ENCODE measurements at places on chromosomes 2 and 18.

GRCh38 chr2:54692556-54692955, 30.9 kb upstream of the EML6 start:
- no peak for DNase-seq

DNA sequence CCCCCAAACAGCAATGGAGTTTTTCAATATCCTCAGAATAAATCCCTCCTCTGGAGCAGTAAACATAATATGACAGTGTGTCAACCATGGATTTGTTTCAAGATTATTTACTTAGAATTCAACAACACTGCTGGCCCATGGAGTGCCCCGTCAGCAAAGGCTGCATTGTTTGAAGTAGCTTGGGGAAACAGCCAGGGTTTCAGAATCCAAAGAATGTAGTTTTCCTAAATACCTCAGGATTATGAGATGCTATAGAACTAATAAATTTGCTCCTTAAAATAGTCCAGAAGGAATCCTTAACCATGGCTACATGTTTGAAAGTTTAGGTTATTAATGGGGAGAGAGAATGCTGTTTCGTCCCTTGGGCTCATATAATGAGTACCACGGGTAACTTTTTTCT, 13.1 kb upstream of the CETN1 start:
- DNase-seq: no peak

GRCh38 chr2:38650012-38650411, 15.9 kb upstream of the GALM start:
- no peak for DNase-seq

DNA sequence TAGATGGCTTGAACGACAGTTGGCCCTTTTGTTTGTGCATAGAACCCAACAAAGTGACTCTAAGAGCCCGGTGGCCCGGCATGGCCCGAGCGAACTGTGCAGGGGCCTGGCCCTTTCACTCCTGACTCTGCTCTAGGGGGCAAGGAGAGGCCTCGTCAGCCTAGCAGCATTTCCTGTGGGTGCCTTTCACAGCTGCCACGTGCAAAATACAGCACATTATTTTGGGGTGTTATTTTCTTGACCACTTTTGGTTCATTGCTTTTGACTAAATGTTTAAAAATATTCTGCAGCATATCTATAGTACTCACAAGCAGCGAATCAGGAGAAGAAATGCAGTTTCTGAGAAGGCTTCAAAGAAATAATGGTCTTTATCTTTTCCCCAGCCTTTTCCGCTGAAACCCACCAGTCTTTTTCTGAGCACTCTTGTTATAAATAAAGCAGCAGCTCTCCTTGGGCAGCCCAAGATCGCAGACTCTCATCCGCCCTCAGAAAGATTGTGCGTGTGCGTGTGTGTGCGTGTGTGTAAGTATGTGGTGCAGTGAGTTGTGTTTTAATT, 31.3 kb downstream of the DGKD start:
- DNase-seq: no peak

DNA sequence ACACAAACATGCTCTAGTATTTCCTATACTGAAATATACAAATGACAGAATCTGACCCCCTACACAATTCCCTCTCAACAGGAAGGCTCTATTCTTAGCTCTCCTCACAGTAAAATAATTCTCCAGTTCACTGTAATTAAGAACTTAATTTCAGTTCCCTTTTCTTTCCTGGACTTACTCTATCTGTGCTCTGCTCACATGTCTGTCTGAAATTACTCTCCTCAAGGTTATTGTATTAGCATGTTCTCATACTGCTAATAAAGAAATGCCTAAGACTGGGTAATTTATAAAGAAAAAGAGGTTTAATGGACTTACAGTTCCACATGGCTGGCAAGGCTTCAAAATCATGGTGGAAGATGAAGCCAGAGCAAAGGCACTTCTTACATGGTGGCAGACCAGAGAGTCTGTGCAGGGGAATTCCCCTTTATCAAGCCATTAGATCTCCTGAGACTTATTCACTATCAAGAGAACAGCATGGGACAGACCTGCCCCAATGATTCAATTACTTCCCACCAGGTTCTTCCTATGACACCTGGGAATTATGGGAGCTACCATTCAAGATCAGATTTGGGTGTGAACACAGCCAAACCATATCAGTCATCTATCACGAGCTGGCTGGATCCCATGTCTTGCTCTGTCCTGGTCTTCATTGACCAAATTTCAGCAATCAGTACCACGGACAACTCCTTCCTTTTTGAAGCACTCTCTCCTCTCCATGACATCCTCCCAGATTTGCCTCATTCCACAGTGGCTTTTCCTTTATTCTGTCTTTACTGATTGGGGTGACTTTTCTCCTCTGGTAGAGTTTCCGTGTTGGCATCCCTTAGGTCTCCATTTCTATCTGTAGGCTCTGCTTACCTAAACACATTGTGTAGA, 110.9 kb downstream of the GALR1 start:
- no peak for DNase-seq

DNA sequence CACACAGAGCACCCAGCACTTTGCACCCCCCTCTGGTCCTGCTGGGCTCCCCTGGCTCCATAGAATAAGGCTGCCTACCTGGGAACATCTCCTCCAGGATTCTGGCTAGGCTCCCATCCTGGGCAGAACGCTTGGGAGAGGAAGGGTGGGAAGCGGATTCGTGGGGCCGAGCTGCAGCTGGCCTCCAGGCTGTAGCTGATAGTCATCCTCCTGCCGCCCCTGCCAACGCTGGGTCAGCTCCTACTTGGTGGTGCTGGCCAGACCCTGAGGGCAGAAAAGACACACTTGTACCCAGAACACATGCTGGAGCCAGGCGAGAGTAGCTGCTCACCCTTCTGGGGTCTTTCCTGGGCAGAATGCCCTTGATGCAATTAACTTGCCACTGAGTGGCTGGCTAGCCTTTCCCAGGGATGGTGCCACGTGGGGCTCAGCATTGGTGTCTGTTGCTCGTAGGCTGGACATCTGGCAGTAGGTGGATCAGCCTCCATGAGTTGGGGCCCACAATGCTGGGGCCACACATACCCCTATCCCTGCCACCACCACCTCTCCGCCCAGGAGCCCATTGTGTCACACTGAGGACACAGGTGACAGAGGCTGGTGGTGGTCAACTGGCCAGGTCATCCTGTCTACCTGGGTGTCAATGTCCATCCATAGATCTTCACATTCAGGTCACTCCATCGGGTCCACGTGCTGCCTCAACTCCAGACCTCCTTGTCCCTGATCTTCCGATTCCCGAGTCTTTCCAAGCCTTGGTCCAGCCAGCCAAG, 112.8 kb downstream of the NDUFA10 start:
- no peak for DNase-seq

GRCh38 chr2:85987266-85988174, 98.7 kb upstream of the ST3GAL5 start:
- DNase-seq: no peak

DNA sequence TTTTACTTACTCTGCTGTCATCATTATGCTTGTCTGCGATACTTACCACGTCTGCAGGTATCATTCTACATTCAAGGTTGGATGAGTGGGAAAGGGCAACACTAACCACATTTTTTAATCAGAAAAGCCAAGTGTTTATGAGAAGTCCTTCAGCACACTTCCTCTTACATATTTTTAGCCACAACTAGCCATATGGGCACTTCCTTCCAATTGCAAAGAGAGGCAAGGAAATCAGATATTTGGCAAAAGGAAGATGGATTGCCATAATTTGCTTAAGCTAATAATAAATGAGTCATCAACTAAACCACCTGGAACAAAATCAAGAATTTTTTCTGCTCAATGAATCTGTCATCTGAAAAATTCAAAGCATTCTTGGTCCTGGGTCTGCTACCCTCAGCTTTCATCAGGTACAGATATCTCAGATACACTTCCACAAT, 16.7 kb upstream of the MRO start:
- DNase-seq: peak; percentile 62

- DNase-seq: no peak
Measured at GRCh38 chr18:68784071-68784470, 13.8 kb upstream of the CCDC102B start.

DNA sequence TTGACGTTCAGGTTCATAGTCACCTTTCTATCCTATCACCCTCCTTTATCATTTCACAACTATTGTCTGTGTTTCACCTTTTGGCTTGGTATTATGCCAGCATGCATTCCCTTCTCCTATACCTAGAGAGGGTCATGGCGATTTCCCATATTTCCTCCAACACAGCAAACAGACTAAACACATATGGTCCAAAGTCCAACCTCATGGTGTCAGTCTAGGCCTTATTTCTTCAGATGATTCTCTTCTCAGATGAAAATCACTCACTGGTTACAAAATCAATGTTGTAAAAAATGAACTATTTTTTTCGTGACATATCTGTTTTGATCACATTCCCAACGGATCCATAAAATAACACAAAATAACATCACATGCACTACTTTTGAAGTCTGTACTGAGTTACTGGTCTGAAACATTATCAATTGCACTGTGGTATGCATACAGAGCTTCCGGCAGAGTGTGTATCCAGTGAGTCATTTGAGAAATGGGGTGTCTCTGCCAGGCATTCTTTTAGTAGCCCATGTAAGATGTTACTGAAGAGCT, 204.8 kb upstream of the GALNT5 start:
- no peak for DNase-seq

DNA sequence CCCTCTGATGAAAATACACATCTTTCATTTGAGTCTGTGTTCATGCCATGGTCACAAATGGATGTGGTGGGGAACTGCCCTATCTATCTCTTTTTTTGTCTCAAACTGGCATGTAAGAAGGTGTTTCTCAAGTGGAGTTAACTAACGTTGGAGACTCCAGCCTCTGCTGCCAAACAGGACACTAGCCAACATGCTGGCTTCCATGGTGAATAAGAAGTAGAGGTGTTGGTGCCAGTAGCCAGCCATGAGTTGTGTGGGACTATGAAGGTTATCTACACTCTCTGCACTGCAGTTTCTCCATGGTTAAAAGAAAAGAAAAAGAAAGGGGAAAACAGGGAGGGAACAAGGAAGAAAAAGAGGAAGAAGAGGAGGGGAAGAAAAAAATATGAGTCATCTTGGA, 149.0 kb upstream of the TMEM200C start:
- no peak for DNase-seq

- no peak for DNase-seq
Measured at GRCh38 chr2:47354013-47354847, 48.7 kb upstream of the MSH2 start.

GRCh38 chr2:224086226-224086914, 47.3 kb upstream of the SERPINE2 start:
- no peak for DNase-seq

DNA sequence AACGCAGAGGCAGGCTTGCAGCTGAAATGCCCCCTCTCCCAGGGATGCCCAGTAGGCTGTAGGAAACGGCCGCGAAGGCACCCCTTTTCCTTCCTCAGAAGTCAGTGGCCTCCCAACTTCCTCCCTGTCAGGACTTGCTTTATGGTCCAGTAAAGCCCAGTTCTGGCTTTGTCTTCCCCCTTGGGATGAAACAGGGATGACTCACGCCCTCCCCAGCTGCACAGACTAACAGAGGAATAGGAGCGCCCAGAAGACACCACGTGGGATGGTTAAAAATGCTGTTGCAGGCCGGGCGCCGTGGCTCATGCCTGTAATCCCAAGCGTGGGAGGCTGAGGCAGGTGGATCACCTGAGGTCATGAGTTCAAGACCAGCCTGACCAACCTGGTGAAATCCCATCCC, 6.9 kb downstream of the CREG2 start:
- DNase-seq: no peak

GRCh38 chr2:172196768-172197431, 94.2 kb upstream of the DLX2 start:
- no peak for DNase-seq

DNA sequence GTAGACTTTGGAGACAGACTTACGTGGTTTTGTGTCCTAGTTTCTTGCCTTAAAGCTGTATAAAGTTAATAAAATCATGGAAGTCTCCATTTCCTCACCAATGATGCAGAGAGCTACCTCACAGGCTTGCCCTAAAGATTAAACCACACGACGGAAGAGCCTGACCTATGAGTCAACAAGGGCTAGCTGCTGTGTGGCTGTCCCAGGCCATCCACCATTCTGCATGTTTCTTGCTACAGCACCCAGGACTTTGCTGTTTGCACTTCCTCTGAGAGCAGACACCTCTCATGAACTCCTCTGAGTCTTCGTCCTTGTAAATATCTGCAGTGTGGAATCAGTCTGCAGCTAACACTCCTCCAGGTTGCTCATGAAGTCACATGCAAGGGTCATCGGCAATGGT, 160.0 kb upstream of the TRIB2 start:
- DNase-seq: no peak

- no peak for DNase-seq
Measured at GRCh38 chr2:134623796-134624195, 95.0 kb downstream of the TMEM163 start.

DNA sequence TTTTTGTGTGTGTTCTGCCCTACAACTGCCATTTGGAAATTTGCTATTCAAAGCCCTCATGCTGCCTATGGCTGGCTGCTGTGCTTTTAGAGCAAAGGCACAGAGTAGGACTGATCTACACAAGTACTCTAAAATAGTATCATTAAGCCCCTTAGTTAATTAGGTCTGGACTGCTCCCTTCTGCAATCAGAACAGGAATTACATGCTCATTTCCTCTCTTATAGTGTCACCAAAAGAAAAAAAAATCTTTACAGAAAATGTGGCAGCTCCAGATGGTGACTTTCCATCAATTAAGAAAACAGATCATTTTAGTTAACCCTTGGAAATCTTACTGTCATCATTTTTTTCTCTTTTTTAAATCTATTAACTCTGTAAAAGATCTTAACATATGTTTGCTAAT, 337.5 kb downstream of the RIT2 start:
- DNase-seq: no peak
